ENCODE measurements at places on chromosomes 16 and 17. TPM values are rescaled to one million over a fixed set of nuclear protein-coding genes. Genes with fewer than 3 reads are reported as not detected.

- no peak for DNase-seq
Measured at GRCh38 chr16:53686710-53687109, 16.9 kb downstream of the RPGRIP1L start.

The KRTAP4-5 gene
- polyA plus RNA-seq, result not detected

GRCh38 chr16:14018851-14019250 is 52.3 kb upstream of the MRTFB start:
- DNase-seq, result no peak

GRCh38 chr16:81094771-81095251 is 1.4 kb downstream of the GCSH start:
- no peak for DNase-seq

The TBC1D3L gene
- polyA plus RNA-seq, result 21.2 TPM

The NOG gene
- 1.4 TPM for polyA plus RNA-seq

GRCh38 chr17:69434164-69434579 is 19.7 kb downstream of the MAP2K6 start:
- peak; percentile 35 for DNase-seq

- no peak for DNase-seq
Measured at GRCh38 chr16:66263973-66264310, 102.5 kb upstream of the CDH5 start.

DNA sequence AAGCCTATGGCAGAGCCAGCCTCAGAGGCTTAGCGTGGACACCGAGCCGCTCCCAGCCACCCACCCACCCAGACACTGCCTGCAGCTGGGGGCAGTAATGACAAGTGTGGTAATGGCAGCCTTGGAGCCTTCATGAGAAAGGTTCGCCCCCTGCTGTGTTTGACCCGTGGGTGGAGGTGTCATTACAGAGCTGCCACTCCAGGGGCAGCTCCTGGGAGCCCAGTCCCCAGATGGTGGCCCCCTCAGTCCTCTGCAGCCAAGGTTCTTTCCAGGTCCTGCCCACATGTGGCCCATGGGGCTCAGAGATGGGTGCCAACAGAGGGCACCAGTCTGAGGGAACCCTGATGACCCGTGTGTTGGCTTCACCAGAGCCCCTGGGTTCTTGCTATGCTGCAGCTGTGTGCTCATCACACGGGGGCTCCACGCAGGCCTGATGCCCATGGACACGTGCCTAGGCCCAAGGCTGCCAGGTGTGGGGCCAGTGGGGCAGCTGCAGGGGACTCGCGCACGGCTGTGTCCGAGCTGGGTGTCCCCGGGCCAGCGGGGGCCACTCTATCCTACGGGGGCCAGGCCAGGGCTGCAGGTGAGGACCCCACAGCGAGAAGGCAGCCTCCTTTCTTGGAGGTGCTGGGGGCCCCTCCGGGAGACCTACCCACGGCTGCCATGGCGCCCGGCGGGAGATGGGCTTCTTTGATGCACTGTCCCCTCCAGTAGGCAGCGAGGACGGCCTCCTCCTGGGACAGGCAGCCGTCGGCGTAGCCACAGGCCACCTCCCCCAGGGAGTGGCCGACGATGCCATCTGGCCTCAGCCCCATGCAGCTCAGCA is 8.1 kb downstream of the FASN start:
- DNase-seq, result no peak

- DNase-seq, result no peak
Measured at GRCh38 chr16:17773698-17774101, 302.9 kb upstream of the XYLT1 start.

GRCh38 chr17:50328363-50329325 is 17.3 kb upstream of the XYLT2 start:
- peak; percentile 71 for DNase-seq
